ENCODE measurements at places on chromosomes 3 and 15.

DNA sequence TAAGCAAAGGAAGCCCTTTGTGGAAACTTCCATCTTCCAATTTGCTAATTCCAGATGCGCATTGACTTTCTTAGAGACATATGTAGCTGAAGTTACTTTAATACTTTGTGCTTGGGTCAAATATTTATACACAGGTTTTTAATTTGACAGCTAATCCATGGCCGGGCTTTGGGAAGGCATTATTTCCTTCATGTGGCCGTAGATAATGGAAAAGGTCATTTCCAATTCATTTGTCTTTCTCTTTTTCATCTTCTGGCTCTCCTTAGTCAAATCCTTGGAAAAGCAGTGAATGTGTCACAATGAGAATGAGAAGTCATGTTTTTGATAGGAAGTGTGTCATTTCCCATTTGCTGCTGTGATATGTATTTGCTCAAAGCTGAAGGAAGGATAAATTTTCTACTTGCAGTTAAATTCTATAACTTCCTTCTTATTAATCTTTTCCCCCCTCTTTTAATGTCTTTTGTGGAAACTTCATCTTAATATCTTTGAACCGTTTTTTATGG lies 323.3 kb downstream of the CLSTN2 start:
- DNase-seq = no peak

DNA sequence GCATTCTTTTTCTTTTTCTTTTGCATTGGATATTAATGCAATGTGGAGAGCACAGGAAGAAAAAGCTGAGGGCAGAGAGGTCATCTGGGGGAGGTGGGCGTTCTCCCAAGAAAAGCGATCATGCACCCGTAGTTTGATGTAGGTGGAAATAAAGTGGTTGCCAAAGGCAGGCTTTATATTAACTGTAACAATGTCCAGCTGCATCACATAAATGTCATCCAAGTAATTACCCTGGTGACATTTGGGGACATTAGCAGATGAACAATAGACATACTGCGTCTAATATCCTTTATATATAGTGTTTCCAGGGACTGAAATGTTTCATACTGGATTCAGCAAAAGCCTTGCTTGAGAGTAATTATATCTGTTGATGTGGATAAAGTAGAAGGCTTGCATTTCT lies 135.5 kb downstream of the CNTN6 start:
- DNase-seq = no peak

DNA sequence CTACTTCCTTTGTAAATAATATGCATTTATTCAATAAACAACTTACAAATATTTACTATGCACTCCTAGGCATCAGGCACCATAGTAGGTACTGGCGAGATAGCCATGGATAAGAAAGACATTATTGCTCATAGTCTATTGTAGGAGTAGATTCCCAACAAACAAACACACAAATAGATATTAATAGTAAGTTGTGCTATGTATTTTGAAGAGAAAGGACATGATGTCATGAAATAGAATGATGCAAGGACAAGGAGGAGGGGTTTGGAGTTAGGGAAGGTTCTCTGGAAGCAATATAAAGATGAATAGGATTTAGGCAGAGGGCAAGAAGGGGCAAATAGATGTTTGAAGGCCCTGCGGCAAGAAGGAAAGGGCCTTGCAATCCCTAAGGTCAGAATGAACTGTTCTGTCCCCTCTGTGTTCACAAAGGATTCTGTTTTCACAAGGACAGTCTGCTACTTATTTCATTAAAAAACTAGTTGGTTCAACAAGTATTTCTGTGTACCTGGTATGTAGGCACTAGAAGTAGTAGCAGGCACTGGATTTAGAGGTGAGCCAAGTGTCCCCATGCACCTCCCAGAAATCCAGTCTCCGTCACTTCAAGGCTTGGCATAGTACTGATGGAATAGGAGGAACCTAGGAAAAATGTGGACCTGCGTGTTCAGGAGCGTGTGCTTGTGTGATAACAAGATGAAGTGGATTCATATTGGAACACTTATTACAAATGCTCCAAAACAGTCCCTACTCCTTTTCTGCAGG lies 231.8 kb upstream of the TPRG1 start:
- DNase-seq = no peak

GRCh38 chr3:99624496-99625236 lies 13.7 kb upstream of the COL8A1 start:
- no peak for DNase-seq

DNA sequence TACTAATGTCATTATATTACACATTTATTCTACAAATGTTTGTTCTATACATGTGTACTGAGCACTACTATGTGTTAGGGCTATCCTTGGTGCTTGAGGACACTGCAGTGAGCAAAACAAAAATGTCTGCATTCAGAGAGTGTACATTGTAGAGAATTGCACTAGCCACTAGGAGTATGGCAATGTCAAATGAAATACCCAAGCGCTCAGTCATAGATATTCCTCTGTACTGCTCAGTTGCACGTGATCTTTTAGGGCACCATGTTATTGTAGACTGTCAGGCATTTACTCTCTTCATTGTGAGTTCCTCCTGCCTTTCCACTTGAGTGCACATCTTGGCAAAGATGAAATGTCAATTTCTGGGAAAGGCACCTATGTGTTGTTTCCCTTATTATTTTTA lies 36.8 kb downstream of the FNDC3B start:
- DNase-seq = no peak

- DNase-seq = no peak
These were observed 16.9 kb upstream of the APBA2 start for GRCh38 chr15:28868744-28869345.

- no peak for DNase-seq
These were observed 27.3 kb upstream of the PRTG start for GRCh38 chr15:55770261-55770660.

DNA sequence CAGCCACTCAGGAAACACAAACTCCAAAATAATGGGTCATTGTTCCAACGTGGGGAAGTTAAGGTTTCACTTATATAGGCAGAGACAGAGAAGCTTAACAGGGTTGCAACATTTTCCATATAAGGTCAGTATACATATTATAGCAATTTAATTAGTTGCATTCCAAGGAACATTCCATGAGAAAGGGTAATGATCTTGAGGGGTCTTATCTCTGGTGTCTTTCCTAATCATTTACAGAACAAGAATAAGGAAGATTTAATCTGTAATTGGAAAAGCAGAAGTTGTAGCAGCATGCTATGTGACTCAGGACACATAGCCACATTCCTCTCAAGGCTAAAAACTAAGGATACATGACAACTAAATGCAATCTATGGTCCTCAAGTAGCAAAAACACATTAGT lies 4.9 kb downstream of the MNS1 start:
- DNase-seq = no peak

DNA sequence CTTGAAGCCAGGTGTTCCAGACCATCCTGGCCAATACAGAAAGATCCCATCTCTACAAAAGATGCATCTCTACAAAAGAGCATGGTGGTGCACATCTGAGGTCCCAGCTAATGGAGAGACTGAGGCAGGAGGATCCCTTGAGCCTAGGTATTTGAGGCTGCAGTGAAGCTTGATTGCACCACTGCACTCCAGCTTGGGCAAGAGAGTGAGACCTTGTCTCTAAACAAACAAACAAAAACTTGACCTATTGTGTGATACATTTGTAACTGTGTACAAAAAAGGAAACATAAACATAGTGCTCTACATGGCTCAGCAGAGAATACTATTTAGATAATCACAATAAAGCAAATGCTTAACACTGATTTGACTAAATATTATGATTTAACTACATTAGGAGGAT lies 18.7 kb downstream of the ANPEP start:
- DNase-seq = no peak

- no peak for DNase-seq
These were observed 288.9 kb downstream of the EDEM1 start for GRCh38 chr3:5476403-5476802.

GRCh38 chr3:197761784-197762183 lies 12.1 kb downstream of the FYTTD1 start:
- DNase-seq = no peak

GRCh38 chr3:44020143-44020542 lies 221.5 kb upstream of the TOPAZ1 start:
- no peak for DNase-seq

GRCh38 chr3:126356373-126357264 lies 589 bp downstream of the KLF15 start:
- DNase-seq = no peak

DNA sequence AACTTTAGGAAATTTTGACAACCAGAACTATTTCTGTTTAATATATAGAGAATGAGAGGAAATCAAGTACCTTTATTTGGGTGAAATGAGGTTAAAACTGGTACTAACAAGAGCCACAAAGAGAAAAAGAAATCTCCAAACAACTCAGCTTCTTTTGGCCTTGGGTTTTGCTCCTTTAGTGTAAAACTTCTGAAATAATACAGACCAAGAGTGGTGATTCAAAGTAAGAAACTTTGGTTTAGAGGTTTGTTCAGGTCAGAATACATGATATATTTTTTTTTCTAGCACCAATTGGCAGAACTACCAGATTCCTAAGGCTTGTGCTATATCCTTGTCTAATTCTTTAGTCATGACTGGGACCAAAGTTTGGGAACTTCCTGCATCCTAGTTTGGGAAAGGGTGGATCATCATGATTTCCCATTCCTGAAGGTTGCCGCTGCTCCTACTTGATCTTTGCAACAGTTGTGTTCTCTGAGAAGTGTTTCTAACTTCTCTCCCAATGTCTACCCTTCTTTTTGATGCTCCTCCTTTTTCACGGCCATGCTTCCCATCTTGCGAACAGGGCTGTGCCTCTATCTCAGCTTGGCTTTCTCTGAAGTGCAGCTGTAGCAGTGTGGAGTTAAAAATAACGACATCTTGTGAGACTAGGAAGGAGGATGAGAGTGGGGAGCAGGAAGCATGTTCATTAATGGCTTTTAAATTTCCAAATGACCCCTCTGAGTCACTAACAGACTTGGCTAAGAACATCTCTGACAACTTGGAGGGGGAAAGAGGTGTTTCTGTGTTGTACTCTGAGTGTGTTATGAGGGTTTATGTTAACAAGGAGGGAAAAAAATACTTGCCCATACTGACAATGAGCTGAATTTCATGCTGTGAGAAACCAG lies 87.7 kb downstream of the KCNAB1 start:
- DNase-seq = no peak

DNA sequence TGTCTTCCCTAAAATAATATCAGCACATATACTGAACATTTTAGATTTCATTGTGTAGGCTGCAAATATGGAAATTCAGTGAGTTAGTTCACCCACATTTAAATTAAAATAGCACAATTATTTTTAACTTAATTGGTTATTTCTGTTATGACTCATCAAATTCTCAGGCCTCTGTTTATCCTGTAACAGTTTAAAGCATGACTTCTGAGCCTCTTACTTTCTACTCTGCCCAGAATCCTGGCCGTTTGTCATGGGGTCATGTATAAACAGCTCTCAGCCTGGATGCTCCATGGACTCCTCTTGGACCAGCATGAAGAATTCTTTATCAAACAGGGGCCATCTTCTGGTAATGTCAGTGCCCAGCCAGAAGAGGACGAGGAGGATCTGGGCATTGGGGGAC lies 12.2 kb downstream of the TUBGCP4 start:
- DNase-seq = no peak

DNA sequence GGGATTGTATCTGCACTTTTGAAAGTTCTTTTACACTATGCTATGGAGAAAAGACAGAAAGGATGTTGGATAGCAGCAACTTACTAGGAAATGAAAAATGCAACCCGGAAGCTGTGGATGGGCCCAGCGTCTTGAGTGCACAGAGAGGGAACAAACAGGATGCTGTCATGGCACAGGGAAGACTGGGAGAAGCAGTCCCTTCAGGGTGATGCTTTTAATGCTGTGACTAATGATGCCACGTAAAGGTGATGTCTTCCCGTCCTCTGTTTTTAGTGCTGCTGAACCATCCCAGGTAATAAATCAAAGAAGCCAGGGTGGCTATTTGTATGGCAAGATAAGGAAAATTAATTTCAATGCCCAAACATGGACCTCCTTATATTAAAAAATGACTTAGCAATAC lies 437.6 kb downstream of the FOXP1 start:
- no peak for DNase-seq

- peak; percentile 64 for DNase-seq
These were observed 2.1 kb downstream of the TLE3 start for GRCh38 chr15:70095408-70096214.

GRCh38 chr3:145696011-145696410 lies 465.0 kb downstream of the PLOD2 start:
- no peak for DNase-seq

DNA sequence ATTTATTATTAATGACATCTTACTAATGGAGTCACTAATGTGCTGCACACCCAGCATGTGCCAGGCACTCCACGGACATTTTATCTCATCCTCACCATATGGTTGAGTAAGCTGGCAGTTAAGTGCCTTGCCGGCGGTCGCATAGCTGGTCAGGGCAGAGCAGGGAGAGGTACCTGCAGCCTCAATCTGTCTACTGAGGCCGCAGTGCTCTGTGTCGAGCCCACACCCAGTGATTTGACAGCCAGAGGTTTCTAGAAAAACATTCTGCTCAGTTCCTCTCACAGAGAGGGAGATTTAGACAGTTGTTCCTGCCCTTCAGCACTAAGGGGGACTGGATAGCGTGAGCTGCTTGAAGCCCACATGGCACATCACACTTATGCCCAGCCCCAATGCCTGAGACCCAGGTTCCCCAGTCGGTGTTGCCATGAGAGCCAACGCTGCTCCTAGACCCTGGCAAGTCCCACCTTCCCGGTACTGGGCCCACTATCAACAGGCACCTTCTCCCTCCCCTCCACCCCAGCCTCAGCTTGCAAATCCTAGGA lies 2.6 kb downstream of the LIPC start:
- no peak for DNase-seq

- no peak for DNase-seq
These were observed 209.3 kb upstream of the FEZF2 start for GRCh38 chr3:62582495-62583172.

- DNase-seq = no peak
These were observed 29.4 kb downstream of the SLC22A14 start for GRCh38 chr3:38311476-38311875.

- no peak for DNase-seq
These were observed 36.9 kb upstream of the MEIS2 start for GRCh38 chr15:37137221-37137620.

DNA sequence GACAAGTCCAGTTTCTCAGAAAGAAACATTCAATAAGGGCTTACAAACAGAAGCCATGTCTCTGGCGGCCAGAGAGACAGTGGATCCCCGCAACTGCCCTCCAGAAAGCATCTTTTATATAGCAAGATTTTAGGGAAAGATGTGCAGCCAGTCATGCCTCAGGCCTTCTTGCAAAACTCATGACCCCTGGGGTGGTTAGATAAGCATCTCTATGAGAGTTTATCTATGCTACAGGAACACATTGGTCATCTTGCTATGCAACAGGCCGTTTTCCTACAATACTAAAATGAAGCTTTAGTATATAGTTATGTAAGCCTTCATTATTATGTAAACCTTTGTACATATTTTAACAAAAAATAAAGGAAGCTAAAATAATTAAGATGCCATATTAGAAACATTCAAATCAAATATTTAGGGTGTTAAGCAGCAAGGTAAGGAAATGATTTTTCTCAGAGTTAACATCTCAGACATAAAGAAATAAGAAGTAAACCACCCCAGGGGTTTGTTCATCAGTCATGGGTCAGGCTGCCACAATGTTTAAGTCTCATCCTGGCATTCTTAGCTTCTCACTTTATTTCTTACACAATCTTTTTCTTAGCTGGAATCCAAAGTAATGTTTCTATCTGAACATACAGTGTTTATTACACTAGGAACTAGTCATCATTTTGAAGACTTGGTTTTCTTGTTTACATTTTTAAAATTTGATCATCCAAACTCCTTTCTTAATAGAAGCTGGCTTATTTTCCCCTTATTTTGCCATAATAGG lies 6.3 kb upstream of the FSIP1 start:
- DNase-seq = no peak

- DNase-seq = peak; percentile 25
These were observed 472 bp downstream of the CHST14 start for GRCh38 chr15:40471105-40471807.

All from SW480 (cell line).